ENCODE measurements at places on chromosomes 7 and 10.

- DNase-seq, result no peak
These were observed 53.0 kb upstream of the NFKB2 start for GRCh38 chr10:102342458-102342857.

DNA sequence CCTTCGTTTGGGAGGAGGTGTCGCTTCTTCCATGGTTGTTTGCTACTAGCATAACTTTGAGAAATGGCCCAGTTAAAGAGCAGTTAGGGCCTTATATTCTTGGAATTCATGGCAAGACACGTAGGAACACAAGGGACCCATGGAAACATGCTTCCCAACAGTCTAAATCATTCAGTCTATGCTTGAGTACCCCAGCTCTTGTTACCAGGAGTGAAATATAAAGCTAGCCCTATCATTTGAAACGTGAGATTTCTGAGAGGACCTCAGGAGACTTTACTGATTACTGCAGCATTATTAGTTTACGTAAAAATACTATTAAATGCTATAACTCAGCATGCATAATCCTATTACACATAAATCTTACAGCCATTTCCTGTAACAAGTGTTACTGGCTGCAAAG lies 328.6 kb upstream of the CDC14C start:
- no peak for DNase-seq

DNA sequence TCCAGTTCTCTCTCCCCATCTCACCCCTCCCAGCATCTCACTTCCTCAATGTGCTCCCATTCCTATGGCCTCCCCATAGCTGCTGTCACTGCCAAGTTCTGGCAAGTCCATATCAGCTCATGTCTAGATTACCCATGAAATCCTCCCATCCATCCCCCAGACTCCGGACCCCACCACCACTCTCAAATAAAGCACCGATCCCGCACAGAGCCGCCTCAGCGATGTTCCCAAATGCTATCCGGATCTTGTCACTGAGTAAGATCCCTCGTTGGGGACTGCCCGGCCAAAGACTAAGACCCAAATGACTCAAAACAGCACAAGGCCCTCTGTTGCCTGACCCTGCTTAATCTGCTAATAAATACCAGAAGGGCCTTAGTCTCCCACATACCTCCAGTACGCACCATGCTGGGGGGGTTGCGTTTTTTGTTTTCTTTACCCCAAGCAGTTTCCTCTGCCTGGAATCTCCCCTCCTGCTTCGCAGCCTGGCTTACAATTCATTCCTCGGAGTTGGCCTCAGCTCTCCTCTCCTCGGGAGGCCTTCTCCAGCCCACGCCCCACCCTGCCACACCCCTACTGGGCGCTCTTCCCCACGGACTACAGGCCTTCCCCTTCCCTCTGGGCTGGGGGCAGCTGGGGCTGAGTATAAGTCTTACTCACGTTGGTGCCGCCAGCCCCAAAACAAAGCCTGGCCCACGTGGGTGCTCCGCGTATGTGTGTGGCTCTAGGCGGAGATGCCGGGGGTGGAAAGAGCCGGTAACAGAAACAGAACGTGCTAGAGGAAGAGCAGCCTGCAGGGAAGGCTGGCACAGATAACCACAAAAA lies 1.8 kb upstream of the DUSP5 start:
- DNase-seq, result no peak

GRCh38 chr10:115129752-115130151 lies 36.6 kb downstream of the ATRNL1 start:
- DNase-seq, result no peak

DNA sequence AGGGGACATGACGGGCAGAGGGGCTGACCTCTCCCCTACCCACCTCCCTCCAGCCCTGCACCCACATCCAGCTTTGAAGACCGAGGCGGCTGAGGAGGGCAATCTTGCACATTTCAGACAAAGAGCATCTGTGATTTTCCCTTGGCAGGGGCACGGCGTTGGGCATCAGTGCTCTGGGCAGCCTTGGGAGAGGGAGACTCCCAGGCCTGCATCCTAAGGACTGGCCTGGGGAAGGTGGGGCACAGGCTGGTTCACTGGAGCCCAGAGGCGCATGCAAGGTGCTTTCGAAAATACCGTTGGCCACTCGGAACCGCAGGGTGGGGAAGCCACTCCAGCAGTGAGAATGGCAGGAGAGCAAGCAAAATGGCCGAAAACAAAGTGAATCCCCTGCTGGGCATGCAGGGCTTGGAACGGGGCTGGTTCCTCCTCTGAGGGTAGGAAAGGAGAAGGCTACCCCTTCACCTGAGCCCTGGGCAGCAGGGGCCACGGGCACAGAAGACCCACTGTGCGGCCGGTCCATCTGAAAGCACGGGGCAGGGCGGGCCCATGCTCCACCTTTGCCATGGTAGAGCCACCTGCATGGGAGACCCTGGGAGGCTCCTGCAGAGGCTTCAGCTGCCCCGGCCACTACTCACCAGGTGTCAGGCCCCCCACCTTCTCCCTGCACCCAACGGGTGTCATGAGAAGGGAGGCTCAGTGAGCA lies 49.8 kb downstream of the EBF3 start:
- no peak for DNase-seq

- DNase-seq, result no peak
These were observed 475.4 kb downstream of the CNTNAP2 start for GRCh38 chr7:146591976-146592375.

- no peak for DNase-seq
These were observed 83.7 kb downstream of the EMX2 start for GRCh38 chr10:117626228-117626627.

DNA sequence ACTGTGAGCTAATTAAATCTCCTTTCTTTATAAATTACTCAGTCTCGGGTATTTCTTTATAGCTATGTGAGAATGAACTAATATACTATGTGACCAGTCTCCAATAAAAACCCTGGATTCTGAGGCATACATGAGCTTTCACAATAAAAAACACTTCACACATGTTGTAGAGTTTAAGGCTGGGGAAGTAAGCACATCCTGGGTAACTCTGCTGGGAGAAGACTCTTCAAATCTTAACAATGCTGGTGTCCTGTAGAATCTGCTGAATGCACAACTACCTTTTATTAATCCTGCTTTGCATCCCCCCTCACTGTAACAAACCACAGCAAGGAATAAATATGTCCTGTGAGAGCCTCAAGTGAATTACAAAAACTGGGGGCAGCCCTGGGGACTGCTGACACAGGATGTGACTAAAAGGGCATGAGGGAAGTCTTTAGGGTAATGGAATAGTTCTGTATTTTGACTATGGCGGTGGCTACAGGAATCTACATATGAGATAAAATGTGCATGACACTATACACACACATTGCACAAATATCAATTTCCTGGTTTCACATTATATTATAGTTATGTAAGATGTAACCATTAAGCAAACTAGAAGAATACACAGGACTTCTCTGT lies 45.1 kb upstream of the KCTD7 start:
- no peak for DNase-seq
